ENCODE measurements at places on chromosomes 16 and 17.

DNA sequence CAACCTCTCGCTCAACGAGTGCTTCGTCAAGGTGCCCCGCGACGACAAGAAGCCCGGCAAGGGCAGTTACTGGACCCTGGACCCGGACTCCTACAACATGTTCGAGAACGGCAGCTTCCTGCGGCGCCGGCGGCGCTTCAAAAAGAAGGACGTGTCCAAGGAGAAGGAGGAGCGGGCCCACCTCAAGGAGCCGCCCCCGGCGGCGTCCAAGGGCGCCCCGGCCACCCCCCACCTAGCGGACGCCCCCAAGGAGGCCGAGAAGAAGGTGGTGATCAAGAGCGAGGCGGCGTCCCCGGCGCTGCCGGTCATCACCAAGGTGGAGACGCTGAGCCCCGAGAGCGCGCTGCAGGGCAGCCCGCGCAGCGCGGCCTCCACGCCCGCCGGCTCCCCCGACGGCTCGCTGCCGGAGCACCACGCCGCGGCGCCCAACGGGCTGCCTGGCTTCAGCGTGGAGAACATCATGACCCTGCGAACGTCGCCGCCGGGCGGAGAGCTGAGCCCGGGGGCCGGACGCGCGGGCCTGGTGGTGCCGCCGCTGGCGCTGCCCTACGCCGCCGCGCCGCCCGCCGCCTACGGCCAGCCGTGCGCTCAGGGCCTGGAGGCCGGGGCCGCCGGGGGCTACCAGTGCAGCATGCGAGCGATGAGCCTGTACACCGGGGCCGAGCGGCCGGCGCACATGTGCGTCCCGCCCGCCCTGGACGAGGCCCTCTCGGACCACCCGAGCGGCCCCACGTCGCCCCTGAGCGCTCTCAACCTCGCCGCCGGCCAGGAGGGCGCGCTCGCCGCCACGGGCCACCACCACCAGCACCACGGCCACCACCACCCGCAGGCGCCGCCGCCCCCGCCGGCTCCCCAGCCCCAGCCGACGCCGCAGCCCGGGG is 1.3 kb downstream of the FOXC2 start:
- DNase-seq = no peak

DNA sequence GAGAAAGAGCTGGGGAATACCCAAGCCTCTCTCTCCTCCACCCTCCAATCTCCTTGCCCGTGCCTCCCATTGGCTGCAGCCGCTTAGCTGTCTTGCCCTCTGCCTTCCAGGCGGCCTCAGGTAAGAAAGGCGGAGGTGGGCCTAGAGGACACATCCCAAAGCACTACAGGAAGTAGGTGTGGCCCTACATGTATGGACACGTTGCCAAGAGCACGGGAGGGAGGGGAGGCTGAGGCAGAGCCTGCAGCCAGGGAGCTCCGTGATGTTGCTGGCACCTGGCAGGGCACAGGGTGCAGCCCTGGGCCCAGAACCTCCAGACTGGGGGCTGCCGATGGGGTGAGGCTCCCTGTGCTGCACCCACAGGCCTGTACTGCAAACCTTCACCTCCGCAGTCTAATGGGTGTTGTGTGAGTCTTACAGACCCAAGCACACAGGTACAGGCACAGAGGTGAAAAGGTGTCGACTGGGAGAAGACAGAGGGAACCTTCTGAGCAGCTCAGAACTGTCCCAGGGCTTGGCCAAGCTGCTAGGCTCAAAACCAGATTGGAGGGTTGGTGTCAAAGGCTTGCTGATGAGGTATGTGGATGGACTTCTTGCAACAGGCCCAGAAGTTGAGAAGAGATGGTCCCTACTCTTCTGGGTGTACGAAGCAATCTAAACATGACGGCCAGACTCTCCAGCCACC is 23.5 kb upstream of the FOXK2 start:
- no peak for DNase-seq

GRCh38 chr17:59853168-59853918 is 39.4 kb downstream of the TUBD1 start:
- no peak for DNase-seq

DNA sequence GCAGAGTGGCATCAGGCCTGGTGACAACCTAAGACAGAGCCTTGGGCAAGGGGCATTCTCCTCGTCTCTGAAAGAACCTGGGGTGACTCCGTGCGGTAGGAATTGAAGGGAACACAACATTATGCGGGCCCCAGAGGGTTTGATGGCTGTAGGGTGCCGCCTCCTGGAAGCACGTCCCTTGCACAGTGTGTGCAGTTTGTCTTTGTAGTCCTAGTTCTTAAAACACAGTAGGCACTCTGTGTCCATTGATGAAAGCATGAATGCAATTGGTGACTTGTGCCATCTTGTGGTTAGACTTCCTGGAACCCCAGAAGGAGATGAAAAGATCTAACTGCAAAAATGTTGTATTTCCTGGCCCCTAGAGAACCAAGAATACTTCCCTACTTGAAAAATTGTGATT is 279.8 kb downstream of the UTP18 start:
- no peak for DNase-seq

- DNase-seq = no peak
Measured at GRCh38 chr16:19104607-19105006, 9.2 kb upstream of the ITPRIPL2 start.

- DNase-seq = no peak
Measured at GRCh38 chr17:73227944-73228343, 33.7 kb downstream of the CPSF4L start.

All from left lung (tissue), 14 donors.